ENCODE measurements at places on chromosomes 4 and X. TPM values are rescaled to one million over a fixed set of nuclear protein-coding genes. Genes with fewer than 3 reads are reported as not detected.

Gene RGN
- total RNA-seq: not detected

Gene CWH43
- not detected for total RNA-seq

- H3K36me3 ChIP-seq: no peaks in the 10 kb centered on the region
- H3K4me3 ChIP-seq: no peak overlapping the region
- H3K27me3 ChIP-seq: no peaks in the 10 kb centered on the region
Measured at GRCh38 chrX:108537005-108537404, 97.4 kb downstream of the COL4A5 start.

DNA sequence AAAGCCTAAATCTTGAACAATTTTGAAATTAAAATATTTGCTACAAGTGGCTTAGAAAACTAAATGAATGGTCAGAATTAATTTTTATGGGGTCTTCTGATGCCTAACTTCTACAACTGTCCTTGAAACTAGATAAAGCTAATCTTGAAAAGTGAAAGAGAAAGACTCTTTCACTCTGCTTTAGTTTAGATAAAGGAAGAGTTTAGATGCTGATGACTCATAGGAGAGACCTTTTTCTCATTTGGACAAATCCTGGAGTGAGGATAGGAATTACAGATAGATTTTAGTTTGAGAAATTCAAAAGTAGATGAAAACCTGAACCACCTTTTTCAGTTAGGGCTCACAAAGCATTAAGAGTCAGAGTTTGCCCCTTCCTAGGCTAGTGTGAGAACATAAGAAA, 342.3 kb upstream of the GRID2 start:
- H3K36me3 ChIP-seq: no peaks in the 10 kb centered on the region
- H3K4me3 ChIP-seq: no peak overlapping the region
- no peak for DNase-seq
- no peaks in the 10 kb centered on the region for H3K27me3 ChIP-seq
- H3K27ac ChIP-seq: no peak overlapping the region
- H3K4me1 ChIP-seq: no peaks in the 10 kb centered on the region

DNA sequence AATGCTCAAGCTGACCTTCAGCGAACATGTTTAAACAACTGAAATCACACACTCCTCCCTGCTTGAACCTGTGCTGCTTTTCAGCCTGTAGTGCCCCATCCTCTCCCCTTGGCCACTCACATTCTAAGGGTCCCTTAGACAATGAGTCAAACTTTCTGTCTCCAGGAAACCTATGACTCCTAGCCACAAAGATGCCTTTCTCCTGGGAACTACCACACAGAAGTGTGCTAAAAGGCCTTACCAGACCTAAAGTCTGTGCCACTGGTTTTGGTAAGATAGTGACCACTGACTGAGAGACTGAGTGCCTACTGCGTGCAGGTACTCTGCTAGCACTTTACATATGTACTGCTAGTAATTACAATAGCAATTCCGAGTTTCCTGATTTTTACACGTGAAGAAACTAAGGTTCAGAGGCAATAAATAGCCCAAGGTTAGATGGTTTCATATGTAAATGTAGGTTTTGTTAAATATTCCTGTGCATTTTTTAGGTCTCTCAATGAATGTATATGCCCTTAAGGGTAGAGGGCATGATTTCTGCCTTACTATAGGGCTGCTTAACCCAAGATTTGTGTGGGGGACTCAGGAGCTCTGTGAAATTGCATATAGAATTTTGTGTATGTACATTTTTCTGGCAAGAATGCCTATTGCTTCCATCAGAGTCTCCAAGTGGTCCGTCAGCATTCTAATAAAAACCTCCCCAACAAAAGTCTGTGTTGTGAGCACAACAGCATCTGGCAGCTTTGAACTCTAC, 71.1 kb downstream of the NSG1 start:
- peaks cover 26% of the 10 kb centered on the region for H3K4me1 ChIP-seq
- H3K36me3 ChIP-seq: peaks cover 18% of the 10 kb centered on the region
- H3K27me3 ChIP-seq: no peaks in the 10 kb centered on the region
- H3K27ac ChIP-seq: peak overlapping the region; percentile 40
- DNase-seq: no peak
- no peak overlapping the region for H3K4me3 ChIP-seq

DNA sequence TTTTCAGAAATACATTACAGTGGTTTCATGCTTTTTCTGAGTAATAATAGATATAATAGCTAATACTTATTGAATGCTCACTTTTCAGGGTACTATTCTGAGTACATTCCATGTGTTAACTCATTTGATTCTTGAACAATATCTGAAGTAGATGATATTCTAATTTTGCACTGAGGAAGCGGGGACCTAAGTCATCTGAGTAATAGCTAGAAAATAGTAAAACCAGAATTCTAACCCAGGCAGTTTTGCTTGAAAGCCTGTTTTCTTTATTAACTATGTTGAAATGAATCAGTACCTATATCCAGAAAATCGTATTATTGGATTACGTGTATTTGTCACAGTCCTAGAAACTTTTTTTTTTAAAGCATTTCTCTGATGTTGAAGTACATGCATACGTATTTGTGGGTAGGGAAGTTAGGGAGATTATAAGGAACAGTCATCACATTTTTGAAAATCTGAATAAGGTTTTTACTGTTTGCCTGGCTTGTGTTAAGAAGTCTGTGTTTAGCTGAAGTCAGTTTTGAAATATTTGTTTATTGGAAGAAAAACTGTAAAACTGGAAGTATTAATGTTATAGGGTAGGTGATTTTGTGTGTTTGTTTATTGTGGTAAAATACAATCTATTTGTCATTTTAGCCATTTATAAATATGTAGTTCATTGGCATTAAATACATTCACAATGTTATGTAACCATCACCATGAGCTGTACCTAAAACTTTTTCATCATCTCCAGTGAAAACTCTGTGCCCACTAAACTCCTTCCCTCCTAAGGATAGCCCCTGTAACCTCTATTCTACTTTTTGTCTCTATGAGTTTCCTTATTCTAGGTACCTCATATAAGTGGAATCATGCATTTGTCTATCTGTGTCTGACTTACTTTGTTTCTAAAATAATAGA, 55.3 kb downstream of the FIP1L1 start:
- peaks cover 30% of the 10 kb centered on the region for H3K4me1 ChIP-seq
- no peaks in the 10 kb centered on the region for H3K27me3 ChIP-seq
- no peak overlapping the region for H3K4me3 ChIP-seq
- no peak for DNase-seq
- H3K36me3 ChIP-seq: peaks cover 50% of the 10 kb centered on the region

DNA sequence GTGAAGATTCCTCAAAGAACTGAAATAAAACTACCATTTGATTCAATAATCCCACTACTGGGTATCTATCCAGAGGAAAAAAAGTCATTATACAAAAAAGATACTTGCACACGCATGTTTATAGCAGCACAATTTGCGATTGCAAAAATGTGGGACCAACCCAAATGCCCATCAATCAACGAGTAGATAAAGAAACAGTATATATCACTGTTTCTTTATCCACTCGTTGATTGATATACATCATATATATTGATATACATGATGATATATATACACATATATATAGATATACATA, 13.6 kb upstream of the AFP start:
- DNase-seq: no peak
- H3K27ac ChIP-seq: no peak overlapping the region
- no peaks in the 10 kb centered on the region for H3K4me1 ChIP-seq

GRCh38 chr4:111274486-111274885, 651.6 kb upstream of the PITX2 start:
- no peaks in the 10 kb centered on the region for H3K36me3 ChIP-seq
- H3K4me1 ChIP-seq: no peaks in the 10 kb centered on the region
- no peak for DNase-seq
- H3K27me3 ChIP-seq: no peaks in the 10 kb centered on the region

- peaks cover 2% of the 10 kb centered on the region for H3K4me1 ChIP-seq
- peaks cover 4% of the 10 kb centered on the region for H3K27me3 ChIP-seq
- H3K27ac ChIP-seq: no peak overlapping the region
- DNase-seq: no peak
Measured at GRCh38 chr4:8533274-8533865, 46.8 kb upstream of the GPR78 start.

- no peak overlapping the region for H3K4me3 ChIP-seq
- H3K36me3 ChIP-seq: no peaks in the 10 kb centered on the region
Measured at GRCh38 chr4:139969635-139970266, 184.2 kb downstream of the MAML3 start.

DNA sequence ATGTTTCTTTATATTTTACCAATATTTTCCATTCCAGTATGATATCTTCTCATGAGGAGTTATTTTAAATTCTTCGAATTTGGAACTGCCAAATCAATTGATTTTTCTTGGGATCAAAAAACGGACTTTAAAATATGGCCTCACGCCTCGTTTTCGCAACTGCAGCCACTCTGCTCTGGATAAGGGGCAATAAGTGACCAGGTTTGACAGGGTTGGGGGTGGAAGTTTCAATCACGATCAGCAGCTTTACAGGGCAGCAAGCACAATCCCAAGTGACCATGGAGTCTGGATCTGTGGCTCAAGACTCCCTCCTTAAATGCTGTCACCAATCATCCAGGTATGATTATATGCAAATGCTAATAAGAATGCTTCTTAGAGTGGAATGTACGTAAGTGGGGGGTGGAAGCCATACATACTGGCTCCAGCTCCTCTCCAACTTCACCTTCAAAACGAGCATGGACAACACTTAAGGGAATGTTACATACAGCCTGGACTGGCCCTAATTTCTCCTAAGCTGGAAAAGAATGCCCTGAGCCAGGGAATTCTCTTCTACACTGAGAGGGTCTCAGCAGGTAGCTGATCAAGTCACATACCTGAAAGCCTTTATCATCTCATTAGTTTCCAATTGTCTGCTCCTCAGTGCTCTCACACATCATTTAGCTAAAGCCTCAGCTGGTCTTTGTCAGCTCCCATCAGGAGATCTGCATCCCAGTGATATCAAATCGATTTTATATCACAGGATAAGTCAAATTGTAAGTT, 176.9 kb upstream of the DCAF8L1 start:
- no peaks in the 10 kb centered on the region for H3K4me1 ChIP-seq
- no peak overlapping the region for H3K27ac ChIP-seq
- DNase-seq: no peak
- H3K27me3 ChIP-seq: no peaks in the 10 kb centered on the region
- H3K36me3 ChIP-seq: no peaks in the 10 kb centered on the region
- H3K4me3 ChIP-seq: no peak overlapping the region

Gene SPP1
- not detected for total RNA-seq

DNA sequence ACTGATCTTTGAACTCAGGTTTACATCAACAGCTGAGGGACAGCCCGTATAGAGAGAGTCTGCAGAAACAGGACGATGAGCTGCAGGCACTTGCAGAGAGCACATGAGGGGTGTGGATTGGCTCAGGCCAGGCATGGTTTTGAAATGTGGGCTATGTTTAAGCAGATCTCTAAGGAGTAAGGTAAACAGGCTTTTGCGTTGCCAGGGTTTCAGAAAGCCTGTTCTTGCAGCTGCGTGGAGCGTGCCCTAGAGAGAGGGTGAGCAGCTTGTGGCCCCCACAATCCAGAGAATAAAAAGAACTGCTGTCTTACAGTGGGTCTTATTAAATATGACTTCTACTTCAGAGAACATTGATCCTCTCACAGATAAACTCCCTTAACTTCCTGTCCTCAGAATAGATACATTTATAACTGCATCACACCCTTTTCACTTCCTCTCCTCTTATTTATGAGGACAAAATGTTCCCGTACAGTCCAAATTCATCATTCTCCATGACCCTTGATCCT, 64.1 kb downstream of the TMA16 start:
- peaks cover 19% of the 10 kb centered on the region for H3K4me1 ChIP-seq
- H3K27ac ChIP-seq: peak overlapping the region; percentile 5
- no peak overlapping the region for H3K4me3 ChIP-seq

DNA sequence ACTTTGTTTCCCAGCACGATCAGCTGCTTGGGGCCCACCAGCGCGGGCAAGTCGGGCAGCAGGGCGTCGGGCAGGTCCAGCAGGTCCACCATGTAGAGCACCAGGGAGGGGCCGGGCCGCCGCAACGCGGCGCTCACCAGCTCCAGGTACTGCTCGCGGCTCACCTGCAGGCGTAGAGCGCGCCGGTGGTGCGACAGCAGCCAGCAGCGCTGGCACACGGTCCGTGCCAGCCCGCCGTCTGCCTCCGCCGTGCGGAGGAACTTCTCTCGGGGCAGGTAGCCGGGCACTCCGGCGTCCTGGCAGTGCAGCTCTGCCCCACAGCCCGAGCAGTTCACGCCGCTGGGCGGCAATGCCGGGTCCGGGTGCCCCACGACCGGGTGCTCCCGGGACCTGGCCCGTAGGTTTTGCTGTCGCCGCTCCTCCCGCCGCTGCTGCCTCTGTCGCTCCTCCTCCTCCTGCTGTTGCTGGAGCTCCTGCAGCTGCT, 527 bp downstream of the NOA1 start:
- DNase-seq: peak; percentile 48
- peaks cover 45% of the 10 kb centered on the region for H3K4me1 ChIP-seq
- H3K36me3 ChIP-seq: peaks cover 74% of the 10 kb centered on the region
- peak overlapping the region; percentile 96 for H3K4me3 ChIP-seq
- peak overlapping the region; percentile 99 for H3K27ac ChIP-seq
- no peaks in the 10 kb centered on the region for H3K27me3 ChIP-seq

DNA sequence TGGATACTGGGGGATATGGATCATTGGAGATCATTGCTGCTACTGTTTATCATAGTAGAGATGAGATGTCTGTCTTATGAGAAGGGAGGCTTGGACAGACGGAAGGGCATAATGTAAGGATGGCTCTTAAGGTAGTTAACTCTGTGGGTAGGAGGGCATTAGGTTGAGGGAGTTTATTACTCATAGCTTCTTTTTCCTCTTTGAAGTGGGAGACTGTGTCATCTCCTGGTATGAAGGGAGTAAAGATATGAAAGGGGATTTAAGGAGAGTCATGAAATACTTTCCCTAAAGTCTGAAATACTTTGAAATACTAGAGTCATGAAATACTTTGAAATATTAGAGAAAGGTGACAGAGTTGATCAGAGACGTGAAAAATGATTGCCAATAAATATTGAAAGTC, 255.5 kb upstream of the PITX2 start:
- no peak overlapping the region for H3K4me3 ChIP-seq
- no peak overlapping the region for H3K27ac ChIP-seq
- DNase-seq: no peak
- H3K4me1 ChIP-seq: no peaks in the 10 kb centered on the region
- no peaks in the 10 kb centered on the region for H3K36me3 ChIP-seq

- peaks cover 1% of the 10 kb centered on the region for H3K27me3 ChIP-seq
- no peak overlapping the region for H3K4me3 ChIP-seq
- no peaks in the 10 kb centered on the region for H3K36me3 ChIP-seq
- no peak overlapping the region for H3K27ac ChIP-seq
Measured at GRCh38 chr4:16908377-16909021, 10.1 kb upstream of the LDB2 start.

DNA sequence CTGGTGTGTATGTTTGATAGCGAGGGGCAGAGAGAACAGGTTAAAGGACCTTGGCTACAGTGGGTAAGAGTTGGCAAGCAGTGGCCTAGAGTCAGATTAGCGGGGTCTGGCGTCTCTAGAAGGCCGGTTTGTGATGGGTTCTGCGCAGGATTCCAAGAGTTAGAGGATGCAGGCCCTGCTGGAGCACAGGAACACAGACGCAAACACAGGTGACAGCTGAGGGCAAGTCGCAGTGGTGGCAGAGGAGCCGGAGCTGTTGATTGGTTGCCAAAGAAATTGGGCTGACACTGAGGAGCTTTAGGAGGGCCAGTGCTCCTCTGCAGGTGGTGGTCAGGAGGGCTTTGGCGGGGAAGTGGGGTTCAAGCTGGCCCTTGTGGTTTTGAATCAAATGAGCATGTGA, 3.8 kb downstream of the TADA2B start:
- H3K36me3 ChIP-seq: no peaks in the 10 kb centered on the region
- no peaks in the 10 kb centered on the region for H3K27me3 ChIP-seq
